ENCODE measurements at places on chromosomes 13 and 19.

DNA sequence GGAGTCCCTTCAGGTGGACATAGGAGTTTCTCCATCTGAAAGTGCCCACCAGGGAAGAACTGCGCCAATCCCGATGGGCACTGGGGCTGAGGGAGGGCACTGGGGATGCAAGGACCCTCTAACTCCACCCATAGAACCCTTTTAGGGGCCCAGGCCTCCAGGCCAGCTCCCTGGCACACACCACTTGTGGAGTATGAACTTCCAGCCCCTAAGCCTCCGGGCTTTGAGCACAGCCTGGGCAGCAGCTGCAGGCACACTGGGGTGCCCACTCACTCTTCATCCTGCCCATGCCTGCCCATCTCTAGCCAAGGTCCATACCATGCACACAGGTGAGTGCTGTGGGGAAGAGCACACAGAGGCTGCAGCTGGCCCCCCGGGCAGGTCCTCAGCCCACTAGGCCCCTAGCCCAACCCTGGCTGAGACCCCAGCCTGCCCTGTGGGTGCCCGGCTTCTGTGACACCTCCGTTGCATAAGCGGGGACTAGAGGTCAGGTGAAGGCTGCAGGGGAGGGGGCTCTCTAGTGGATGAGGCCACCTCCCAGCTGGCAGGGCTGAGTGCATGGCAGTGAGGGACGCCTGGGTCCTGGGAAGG, 14.6 kb upstream of the SLC7A10 start:
- no peak for DNase-seq

GRCh38 chr19:6590827-6591319, at the start of gene CD70:
TSS of gene CD70 (minus strand) at chr19:6591150. CDS start at chr19:6591002, 148 bp downstream.
- DNase-seq: peak; percentile 13

DNA sequence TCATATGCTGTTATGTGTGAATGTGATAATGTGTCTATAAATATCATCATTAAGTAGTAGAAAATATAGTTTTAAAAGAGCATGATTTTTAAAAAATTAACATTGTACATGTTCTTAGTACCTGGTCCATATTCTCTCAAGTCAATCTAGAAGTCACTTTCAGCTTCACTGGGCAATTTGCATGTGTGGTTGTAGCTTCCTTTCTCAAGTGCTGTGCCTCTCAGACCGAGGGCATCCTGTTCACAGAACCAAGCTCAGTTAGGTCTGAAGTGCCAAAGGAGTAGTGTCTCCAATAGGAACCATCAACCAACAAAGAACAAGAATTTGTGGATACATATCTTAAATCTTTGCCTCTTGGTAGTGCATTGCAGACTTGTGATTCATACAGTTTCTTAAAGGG, 541.8 kb upstream of the SLC10A2 start:
- no peak for DNase-seq

DNA sequence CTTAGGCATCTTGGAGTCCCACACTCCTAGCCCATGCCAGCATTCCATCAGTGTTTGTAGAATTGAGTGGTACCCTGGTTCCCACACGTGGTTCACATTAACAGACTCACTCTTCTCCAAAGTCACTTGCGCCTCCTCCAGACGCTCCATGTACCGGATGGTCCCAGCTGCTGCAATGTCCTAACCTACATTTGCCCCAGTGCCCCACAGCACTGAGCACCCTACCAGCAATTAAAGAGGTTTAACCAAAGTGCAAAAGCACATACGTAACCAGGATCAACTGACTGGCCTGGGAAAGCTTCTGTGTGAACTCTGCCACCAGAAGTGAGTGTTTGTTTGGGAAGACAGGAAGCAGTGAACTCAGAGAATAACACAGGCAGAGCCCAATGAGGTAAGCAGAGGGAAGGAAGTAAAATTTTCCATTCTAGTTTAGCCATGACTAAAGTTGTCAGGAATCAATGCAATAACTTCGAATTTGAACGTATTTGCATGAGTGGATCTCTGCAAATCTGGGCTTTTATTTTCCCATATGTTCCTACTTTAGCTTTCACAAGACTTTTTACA, 7.3 kb upstream of the MEDAG start:
- no peak for DNase-seq

DNA sequence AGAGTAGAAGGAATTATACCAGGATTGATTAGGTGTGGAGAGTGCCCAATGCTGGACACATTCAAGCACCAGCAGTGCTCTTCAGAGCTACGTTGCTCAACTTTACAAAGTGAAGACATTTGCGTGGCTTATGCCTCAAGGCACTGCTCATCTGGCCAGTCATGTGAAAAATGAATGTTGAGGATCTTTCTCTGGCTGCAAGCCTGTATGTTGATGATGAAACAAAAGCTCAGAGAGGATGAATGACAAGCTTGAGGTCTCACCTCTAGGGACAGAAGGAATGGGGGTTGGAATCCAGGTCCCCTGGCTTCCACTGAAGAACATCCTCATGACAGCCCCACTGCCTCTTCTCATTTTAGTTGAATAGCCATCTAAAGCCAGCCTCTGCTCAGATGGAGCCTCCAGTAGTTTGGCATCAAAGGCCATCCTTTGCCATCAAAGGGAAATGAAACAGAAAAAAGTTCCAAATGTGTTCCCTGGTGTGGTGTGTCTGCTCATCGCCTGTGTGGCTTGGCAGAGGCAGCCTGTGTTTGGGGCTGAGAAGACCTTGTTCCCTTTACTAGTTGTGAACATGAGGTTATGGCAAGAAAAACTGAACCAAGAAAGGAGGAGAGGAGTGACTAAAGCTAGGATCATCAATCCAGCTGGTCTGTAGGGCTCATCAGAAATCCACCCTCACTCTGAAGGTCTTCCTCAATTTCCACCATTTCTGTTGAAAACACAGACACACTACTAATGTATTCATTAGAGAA, 114.0 kb upstream of the KL start:
- DNase-seq: no peak

- no peak for DNase-seq
These were observed 13.7 kb upstream of the SCEL start for GRCh38 chr13:77521595-77522367.

DNA sequence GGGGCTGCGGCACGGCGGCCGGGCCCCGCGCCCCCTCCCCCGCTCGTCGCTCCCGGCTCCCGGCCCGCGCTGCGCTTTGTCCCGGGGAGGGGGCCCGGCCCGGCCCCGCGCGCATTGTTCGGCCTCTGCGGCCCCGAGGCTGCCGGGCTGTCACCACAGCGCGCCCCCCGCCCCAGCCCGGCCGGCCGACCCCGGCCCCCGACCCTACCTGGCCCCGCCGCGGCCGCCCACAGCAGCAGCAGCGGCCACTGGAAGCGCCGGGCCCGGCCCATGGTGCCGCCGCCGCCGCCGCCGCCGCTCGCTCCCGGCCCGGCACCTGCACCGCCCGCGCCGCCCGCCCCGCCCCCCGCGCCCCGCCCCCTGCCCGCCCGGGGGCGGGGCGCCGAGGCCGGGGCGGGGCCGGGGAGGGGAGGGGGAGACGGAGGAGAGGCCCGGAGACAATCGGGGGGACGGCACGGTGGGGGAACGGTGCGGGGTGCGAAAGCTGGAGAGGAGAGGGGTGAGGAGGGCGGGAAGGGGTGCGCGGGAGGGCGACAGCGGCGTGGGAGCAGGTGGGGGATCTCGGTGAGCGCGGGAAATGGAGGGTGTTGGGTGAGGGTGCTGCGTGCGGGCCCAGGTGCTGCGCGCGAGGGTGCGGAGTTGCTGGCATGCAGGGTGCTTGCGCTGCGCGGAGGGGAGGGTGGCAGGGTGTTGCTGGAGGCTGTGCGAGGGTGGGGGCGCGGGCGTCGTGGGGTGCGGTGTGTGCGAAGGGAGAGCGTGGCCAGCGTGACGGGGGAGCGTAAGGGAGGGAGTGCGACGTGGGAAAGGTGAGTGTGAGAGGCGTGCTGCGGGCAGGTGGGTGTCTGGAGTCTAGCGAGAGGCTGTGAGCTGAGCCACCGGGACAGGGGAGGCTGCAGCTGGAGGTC, at the start of gene CADM4:
TSS of gene CADM4 (minus strand) at position 332 of the 905 bp plus-strand sequence. CDS start at position 272, 60 bp downstream.
- peak; percentile 35 for DNase-seq

DNA sequence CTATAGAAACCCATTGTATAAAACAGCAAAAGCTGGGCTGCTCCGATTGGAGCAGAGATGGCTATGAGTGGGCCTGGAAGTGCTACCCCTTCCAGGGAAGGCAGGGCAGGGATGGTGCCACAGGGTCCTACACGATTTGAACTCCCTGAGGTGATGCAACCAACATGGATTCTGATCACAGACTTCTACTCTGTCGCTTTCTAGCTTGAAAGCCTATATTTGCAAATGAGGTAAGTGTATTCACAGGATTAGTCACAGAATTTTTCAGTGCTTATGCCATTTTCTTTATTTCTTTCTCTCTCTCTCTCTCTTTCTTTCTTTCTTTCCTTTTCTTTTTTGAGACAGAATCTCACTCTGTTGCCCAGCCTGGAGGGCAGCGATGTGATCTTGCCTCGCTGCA, 179.0 kb downstream of the SPRY2 start:
- DNase-seq: no peak

DNA sequence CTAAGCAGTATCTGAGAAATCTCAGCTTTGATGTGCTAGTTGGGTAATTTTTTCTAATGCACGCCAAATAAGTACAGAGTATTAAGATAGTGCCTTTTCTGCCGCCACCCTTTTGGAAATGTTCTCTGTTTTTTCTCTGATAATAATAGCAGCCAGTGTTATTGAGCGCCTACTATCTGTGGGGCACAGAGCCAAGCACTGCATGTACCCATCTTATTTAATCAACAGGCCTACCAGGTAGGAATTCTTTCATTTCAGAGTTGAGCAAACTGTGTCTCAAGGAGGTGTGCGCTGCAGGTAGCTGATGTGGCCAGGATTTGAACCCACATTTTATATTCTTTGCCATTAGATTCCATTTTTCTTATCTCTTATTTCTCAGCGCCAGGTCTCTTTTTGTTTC, 1.4 kb downstream of the EPN1 start:
- DNase-seq: no peak

- no peak for DNase-seq
These were observed 490.8 kb downstream of the FOXO1 start for GRCh38 chr13:40175639-40176038.

GRCh38 chr19:46192992-46193650, 36.4 kb upstream of the IGFL1 start:
- DNase-seq: no peak

DNA sequence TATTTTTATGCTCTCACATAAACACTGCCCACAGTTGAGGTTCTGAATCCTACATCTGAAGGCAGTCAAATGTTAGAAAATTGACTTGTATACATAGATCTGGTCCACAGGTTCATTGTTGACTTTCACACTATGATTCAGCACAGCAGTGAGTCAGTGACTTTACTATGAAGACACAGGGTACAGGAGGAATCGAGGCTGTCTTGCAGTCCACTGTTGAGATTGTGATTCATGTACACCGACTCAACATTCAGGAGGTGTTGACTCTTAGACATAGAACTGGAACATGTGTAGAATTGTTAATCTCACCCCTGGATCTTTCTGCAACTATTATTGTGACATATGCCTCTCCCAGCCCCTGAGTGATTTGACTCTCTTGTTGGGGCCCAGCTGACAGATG, 74.3 kb upstream of the ZNF43 start:
- no peak for DNase-seq

DNA sequence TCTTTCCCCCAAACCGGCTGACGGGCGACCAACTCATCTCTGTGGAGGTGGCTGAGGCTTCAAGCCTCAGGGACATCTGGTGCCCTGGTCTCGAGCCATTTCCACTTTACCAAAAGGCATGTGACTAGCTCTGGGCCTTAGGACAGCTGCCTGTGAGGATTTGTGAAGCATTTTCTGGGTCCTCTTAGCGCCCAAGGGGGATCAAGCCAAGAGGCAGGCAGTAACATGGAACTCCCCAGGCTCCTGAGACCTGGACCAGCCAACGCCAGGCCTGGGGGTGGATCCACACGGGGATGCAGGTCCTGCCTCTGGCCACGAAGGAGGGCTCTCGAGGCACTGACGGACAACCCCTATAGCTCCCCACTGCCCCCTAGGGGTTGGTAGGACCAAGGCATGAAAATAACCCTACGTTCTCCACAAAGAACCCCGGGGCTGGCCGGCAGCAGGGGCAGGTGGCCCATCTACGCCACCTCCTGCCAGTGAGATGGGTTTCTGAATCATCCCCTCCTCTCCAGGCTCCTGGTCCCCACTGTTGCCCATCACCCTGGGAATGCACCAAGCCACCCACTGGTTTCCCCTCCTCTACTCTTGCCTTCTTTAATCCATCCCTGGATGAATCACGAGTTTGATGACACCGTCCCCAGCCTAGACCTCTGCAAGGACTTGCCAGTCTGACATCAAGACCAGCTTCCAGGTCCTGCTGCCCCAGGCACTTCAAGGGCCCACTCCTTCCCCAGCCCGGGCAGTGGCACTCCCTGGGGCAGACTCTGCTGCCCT, 7.0 kb upstream of the MYDGF start:
- no peak for DNase-seq

- DNase-seq: no peak
These were observed 24.2 kb downstream of the RASA3 start for GRCh38 chr13:114108141-114108761.

DNA sequence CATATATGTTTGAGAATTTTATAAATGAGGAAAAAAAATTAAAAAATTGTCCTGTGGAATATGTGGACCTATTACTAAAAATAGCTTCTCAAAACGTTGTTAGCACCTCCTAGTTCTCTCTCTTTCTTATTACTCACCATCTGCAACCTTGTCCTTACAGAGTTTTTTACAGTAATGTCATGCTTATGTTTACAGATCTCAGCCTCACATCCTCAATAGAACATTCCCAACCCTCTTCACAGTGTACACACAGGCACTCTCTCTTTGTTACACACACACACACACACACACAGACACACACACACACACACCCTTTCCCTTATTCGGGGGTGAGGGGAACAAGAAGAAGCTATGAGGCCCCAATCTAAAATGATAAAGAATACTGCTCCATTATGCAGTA, 197.7 kb downstream of the SLITRK6 start:
- DNase-seq: no peak

- DNase-seq: no peak
These were observed 34.4 kb downstream of the PEPD start for GRCh38 chr19:33486936-33487811.

DNA sequence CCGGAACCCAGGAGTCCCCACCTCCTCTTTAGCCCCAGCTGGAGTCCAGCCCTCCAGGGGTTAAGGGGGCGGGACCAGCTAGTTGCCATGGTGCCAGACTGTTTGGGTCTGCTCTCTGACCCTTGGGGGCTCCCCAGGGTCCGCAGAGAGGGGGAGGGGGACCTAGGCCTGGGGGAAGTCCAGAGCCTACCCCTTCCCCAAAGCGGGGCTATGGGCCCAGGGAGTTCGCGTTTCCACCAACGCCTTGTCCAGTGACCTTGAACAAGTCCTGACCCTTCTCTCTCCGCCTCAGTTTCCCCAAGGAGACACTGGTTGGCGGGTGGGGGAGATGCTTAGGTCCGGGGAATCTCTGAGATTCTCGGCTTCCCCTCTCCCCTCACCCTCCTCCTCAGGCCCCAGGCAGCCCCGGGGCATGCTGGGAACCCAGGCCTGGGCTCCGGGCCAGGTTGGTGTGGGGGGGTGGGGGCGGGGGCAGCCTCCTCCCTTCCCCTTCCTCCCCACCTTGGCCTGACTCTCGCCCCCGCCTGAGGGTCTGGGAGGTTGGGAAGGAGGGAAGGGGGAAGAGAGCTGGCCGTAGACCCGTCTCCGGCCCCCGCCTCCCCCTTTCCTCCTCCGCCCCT, 2.6 kb upstream of the SPACA6 start:
- DNase-seq: peak; percentile 60

GRCh38 chr13:94435604-94436226, 43.8 kb downstream of the DCT start:
- DNase-seq: no peak

Measured in T-helper 1 cell (primary cell).